ENCODE measurements at places on chromosomes 6 and 20. TPM values are rescaled to one million over a fixed set of nuclear protein-coding genes. Genes with fewer than 3 reads are reported as not detected.

The FAM184A gene
- total RNA-seq = 0.03 TPM

The RFX6 gene
- total RNA-seq = not detected

The RBPJL gene
- total RNA-seq = not detected

The TRIM10 gene
- total RNA-seq = not detected

The SDC4 gene
- total RNA-seq = 53.4 TPM

The ZNF322 gene
- 11.0 TPM for total RNA-seq

The IL17A gene
- not detected for total RNA-seq

The MRAP2 gene
- total RNA-seq = 0.43 TPM

The PKIB gene
- 0.23 TPM for total RNA-seq

The ANKRD60 gene
- total RNA-seq = not detected

The TBC1D32 gene
- total RNA-seq = 1.9 TPM

The NRSN1 gene
- not detected for total RNA-seq

The SLC35D3 gene
- total RNA-seq = 0.07 TPM

All from HT1080 (cell line).